Activated CD4-positive, alpha-beta T cell treated with anti-CD3 and anti-CD28 coated beads for 24 hours (primary cell): ENCODE measurements at places on chromosomes 7 and 10.

DNA sequence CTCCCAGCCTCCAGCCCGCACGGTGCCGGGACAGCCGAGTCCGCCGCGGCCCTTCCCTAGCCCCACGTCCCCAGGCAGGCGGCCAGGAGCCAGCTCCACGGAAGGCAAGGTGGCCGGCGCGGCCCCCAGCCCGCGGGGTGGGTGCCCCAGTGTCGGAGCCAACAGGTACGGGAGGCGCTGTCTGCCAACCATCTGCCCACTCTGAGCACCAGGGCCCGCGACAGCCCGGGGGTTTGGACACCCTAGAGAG lies 75.8 kb downstream of the CALN1 start:
- no peak for DNase-seq

DNA sequence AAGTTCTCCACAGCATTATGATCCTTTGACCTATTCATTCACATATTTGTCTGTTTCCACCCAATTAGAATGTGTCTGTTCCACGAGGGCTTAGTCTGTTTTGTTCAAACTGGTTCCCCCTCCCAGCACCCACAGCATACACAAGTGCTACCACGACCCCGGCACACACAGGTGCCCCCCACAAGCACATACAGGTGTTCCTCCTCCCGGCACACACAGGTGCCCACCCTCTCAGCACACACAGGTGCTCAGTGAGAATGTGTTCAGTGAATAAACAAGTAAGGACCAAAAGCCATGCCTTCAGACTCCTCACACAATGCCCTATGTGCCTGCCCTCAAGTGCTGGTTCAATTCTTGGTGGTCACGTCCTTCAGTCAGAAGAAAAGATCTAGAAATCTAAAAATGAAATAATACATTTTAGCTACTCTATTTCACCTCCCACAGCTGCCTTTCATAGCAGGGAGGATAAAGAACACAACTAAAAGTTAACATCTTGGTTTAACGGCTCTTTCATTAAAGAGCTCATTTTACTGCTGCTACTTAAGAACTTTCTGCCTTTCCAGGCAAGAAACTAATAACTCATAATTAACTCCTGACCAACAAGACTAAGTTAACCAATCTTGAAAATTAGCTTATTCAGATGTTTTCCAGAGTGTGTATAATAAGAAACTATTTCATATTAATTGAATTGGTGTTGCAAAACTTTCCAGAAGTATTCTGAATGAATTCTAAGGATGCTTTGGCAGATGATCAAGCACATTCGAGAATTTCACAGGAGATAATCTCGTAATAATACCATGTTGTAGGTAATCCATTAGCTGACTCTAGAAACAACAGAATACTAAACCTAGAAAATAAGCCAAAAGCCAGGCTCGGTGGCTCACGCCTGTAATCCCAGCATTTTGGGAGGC lies 2.3 kb downstream of the DNMBP start:
- DNase-seq: no peak

- no peak for DNase-seq
Observed at GRCh38 chr7:24402655-24403054, 118.7 kb downstream of the NPY start.

GRCh38 chr7:43880596-43880995 lies 11.3 kb upstream of the MRPS24 start:
- no peak for DNase-seq

GRCh38 chr10:29313071-29313470 lies 24.2 kb downstream of the LYZL1 start:
- DNase-seq: no peak

GRCh38 chr7:91287371-91288084 lies 23.3 kb downstream of the FZD1 start:
- no peak for DNase-seq

DNA sequence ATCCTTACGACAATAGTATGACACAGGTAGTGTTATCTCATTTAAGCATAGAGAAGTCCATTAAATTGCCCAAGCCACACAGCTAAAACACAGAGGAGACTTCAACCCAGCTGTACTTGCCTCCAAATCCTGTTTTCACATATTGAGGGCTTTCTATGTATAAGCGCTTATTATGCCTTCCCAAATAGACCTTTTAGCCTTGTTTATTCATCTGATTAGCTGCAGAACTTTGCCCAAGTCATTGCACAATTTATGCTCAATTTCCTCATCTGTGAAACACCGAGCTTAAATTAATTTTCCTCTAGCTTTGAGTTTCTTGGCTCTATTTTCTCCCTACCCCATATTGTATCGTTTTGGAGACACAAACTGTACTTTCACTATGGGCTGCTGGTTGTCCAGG lies 15.5 kb downstream of the NPS start:
- DNase-seq: no peak

DNA sequence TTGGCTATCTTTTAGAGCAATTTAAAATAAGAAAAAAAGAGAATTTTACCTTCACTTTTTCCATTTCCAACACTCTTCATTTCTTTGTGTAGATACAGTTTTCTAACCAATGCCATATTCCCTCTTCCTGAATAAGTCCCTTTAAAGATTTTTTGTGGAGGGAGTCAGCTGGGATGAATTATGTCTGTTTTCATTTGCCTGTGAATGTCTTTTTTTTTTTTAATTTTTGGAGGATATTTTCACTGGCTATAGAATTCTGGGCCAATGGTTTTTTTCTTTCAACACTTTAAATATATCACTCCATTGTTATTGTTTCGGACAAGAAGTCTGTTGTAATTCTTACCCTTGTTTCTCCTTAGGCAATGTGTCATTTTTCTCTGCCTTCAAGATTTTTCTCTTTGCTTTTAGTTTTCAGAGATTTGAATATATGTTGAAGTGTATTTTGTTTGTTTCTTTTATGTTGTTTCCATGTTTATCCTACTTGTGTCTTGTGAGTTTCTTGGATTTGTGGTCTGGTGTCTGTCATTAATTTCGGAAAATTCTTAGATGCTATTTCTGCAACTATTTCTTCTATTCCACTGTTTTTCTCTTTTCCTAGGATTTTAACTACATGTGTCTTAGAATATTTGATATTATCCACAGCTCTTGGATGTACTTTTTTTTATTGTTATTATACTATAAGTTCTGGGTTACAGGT lies 20.0 kb upstream of the CXCL12 start:
- DNase-seq: no peak

DNA sequence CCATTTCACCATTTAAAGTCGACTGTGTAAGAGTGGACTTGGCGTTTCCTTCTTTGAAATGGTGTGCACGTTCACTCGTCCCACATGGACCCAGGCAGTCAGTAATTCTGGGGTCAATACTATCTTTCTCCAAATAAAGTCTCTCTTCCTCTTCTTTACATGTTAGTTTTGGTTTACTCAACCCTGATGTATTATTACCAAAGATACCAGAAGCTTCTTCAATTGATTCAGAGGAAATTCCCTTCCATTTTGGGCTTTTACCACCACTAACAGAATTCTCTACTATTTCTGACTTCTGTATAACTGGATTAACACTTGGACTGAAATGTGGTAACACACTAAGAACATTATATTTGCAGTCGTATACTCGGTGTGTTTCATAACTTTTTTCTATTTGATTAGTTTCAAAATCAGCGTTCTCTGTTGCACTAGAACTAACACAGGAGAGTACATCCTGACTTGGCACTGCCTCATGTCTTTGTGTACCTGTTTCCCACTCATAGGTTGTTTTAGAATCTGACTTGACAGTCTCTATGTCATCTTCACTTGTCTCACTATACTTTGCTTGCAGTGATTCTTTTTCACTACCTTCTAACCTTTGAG lies 60.8 kb downstream of the LARP4B start:
- DNase-seq: no peak

DNA sequence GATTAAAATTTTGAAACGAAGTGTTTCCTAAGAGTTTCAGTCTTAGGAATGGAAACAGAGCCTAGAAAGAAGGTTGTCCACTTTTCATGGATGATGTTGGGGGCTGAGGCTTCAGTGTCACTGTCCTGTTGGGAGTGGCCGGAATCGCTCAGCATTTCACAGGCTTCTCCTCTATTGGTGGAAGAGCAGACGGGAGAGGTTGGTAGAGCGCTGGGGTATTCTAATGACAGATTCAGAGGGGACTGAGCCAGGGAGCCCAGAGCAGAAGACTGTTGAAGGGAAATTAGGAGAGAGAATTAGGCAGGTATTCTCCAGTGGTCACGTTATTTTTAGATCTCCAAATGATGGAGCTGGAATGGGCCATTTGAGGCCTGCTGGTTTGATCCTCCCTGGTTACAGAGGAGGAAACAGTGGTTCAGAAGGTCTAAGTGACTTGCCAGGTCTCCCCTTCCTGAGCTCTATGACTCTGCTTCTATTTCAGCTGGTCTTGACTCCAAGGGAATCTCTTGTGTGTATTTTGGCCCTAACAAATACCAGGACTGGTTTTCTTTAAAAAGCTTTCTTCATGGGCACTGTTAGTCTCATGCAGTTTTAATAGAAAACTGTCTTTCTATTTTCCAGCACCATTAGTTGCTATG lies 35.7 kb upstream of the EEPD1 start:
- DNase-seq: no peak

DNA sequence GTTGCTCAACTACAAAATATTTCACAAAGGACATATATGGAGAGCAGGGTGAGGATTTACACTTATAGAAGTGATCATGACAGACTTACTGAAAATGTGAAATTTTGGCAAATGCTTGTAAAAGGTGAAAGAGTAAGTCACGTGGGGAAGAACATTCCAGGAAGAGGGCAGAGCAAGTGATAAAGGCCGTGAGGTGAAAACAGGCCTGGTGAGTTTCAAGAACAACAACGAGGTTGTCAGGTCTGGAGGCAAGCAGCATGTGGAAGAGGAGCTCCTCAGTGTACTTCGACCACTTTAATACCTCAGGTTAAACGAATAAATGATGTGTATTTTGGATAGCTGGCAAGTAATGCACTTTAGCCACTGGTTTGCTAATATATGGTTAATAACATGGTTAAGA lies 706.7 kb downstream of the PCDH15 start:
- no peak for DNase-seq

- no peak for DNase-seq
Observed at GRCh38 chr7:22598318-22598920, 98.4 kb upstream of the STEAP1B start.

DNA sequence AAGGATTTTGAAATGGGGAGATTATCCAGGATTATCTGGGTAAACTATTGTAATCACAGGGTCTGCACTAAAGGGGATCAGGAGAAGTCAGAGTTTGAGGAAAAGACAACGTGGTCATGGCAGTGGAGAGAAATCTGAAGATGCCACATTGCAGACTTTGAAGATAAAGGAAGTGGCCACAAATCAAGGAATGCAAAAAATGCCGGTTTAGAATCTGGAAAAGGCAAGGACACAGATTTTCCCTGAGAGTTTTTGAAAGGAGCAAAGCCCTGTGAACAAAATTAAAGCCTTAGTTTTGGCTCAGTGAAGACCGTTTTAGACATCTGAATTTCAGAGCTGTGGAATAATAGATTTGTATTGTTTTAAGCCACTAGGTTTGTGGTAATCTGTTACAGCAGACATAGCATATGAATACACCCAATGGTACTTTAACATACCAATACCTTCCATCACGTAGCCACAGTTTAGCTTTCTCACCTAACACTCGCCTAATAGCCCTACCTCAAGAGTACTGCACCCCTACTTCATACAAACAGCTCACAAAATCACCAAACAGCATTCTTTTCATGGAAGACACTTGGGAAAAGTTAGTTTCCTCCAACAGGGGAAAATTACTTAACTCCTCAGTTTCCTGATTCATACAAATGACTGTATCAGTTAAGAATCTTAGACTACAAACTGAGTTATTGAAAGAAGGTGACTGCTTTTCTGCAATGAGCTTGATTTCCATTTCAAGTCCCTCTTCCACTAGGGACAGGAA lies 446.5 kb downstream of the INHBA start:
- DNase-seq: no peak

- no peak for DNase-seq
Observed at GRCh38 chr7:143460271-143460979, 17.2 kb downstream of the TAS2R60 start.

GRCh38 chr10:46106410-46107255 lies 60.6 kb upstream of the MSMB start:
- DNase-seq: no peak

GRCh38 chr10:93894516-93895378 lies 969 bp downstream of the SLC35G1 start:
- DNase-seq: no peak

DNA sequence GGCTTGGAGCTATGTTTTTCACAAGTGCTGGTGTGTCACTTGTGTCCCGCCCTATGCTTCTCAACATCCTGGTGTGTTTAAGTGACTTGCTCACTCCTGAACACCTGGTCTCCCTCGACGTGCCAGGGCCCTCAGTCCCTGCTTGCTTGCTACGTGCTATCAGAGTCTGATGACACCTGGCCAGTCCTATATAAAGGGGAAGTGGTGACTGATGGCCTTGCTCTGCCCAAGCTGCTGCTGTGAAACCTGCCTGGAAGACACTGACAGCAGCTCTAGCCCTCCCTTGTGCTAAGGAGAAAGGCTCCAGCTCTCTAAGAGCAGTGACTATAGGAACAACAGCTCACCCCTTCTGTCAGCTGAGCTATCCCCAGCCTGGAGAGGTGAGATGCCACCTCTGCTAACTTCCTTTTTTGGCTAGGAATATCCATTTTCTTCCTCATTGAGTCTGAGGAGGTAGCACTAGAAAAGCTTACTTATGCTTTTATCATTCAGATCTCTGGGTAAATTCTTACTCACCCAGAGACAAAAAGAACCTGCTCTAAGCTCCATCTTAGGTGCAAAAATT lies 77.2 kb upstream of the PLXNA4 start:
- no peak for DNase-seq

- no peak for DNase-seq
Observed at GRCh38 chr7:93212881-93213280, 13.4 kb downstream of the HEPACAM2 start.

GRCh38 chr7:26267601-26268166 lies 24.0 kb upstream of the SNX10 start:
- DNase-seq: no peak

DNA sequence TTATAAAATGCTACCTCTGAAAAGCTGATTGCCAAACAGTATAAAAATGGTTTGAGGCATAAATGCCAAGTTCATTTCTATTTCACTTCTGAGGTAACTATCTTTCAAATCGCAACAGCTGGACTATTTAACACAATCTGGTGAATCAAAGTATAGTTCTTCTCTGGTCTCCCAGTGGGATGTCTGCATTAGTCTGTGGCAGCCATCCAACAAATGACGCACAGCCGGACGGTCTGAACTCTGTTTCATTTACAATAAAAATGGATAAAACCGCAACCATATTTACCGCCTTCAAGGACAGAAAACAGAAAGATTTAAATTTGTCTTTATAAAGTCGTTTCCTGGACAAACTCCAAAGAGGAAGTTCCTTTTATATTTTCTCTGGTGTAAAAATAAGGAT lies 41.9 kb downstream of the ENO4 start:
- DNase-seq: no peak

DNA sequence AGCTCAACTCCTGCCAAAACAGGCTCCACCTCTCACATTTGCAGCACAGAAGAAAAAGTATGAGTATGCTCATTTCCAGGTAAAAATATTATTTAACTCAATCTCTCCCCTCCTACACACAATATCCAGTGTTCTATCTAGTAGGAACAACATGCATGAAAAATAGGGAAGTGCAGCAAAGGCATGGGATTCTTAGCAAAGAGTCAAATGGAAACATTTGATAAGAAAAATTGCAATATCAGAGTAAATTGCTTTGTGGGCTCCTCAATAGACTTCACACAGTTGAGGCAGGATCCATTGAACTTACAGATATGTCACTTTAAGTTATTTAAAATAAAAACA lies 150.9 kb downstream of the ANK3 start:
- DNase-seq: no peak
